A172 (cell line): ENCODE measurements at places on chromosomes 1 and 21. TPM values are rescaled to one million over a fixed set of nuclear protein-coding genes. Genes with fewer than 3 reads are reported as not detected.

The GJB4 gene
- total RNA-seq = not detected in 2 replicates

The ARHGAP29 gene
- 14.1 and 15.4 TPM in 2 replicates for total RNA-seq

The RNU1-1 gene
- under 0.01 and 255 TPM in 2 replicates for total RNA-seq

The LMX1A gene
- not detected in 2 replicates for total RNA-seq

The CC2D1B gene
- total RNA-seq = 44.3 and 48.9 TPM in 2 replicates

The CFHR1 gene
- 0.22 and 1.1 TPM in 2 replicates for total RNA-seq

The PDE9A gene
- total RNA-seq = not detected in 2 replicates

The OLFML3 gene
- total RNA-seq = 26.8 and 31.2 TPM in 2 replicates

The PPIAL4G gene
- total RNA-seq = not detected in 2 replicates

The MFSD2A gene
- 1.8 and 3.0 TPM in 2 replicates for total RNA-seq

The SFN gene
- 20.6 and 30.1 TPM in 2 replicates for total RNA-seq

The AMY1A gene
- not detected in 2 replicates for total RNA-seq

The PMF1 gene
- total RNA-seq = 184 and 210 TPM in 2 replicates

The RIMS3 gene
- 3.1 and 3.6 TPM in 2 replicates for total RNA-seq
